ENCODE measurements at places on chromosomes 11 and 22. TPM values are rescaled to one million over a fixed set of nuclear protein-coding genes. Genes with fewer than 3 reads are reported as not detected.

DNA sequence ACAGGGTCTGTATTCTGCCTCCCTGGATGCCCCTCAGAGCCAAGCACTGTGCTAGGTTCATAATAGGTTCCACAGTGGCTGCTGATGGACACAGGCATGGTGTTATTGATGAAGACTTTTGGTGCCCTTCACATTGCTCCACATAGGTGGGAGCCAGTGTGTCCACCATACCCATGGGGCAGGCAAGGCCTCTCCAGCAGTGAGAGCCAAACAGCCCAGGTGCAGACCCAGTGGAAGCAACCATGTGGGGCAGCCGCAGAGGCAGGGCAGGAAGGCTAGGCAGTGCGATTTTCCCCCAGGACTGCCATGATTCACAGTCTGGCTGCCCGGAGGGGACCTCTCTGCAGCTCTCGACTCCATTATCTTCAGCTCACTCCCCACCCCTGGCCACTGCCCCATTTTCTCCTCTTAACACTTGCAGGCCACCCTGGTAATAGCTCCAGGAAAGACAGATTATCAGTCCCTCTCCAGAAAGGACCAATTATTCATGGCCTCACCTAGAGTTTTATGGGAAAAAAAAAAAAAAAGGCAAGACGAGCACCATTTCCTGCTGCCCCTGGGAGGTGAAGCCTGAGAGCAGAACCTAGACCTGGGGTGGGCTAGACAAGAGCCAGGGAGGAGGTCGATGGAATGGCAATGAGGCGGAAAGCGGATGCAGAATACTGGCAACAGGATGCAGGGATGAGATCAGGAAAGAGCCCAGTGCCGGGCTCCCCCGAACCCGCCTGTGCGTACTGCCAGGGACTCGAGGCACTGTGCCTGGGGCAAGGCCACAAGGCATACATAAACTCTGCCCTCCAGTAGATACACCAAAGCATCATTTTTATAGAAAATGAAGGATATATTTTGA lies 343.0 kb upstream of the NCAM1 start:
- DNase-seq: no peak

DNA sequence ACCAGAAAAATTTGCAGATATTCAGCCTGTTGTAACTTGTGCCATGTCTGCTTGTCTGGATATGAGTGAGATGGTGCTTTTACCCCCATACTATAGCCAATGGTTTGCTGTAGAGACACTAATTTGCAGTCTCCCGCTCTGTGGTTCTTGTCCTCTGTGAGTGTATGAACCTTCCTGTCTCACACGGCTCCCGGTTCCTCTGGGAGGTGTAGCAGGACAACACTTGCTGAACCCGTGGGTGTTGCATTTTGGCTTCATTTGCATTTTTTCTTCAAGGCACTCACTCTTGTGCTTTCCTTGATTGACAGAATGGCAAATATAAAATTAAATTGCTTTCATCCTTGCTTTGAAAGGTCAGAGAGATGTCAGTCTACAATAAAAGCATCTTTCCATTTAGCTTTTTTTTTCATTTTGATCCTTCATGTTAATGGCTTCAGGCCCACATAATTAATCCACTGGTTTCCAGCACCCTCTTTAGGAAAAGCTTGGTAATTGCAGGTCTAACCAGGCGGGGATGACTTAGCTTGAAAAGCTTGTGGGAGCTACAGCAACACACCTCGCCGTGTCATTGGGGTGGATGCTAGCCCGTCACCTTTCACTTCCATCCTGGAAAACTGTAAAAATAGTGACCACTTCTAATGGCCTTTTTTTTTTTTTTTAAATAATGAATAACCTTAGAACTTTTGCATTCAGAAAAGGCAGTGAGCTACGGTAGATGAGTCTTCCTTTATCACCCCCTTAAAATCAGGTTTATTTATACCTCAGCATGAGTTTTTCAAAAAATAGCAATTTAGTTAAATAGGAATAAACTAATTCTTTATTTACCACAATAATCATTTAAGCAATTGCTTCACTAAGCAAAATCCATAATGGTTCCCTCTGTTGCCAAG lies 27.4 kb upstream of the ST14 start:
- DNase-seq: no peak

DNA sequence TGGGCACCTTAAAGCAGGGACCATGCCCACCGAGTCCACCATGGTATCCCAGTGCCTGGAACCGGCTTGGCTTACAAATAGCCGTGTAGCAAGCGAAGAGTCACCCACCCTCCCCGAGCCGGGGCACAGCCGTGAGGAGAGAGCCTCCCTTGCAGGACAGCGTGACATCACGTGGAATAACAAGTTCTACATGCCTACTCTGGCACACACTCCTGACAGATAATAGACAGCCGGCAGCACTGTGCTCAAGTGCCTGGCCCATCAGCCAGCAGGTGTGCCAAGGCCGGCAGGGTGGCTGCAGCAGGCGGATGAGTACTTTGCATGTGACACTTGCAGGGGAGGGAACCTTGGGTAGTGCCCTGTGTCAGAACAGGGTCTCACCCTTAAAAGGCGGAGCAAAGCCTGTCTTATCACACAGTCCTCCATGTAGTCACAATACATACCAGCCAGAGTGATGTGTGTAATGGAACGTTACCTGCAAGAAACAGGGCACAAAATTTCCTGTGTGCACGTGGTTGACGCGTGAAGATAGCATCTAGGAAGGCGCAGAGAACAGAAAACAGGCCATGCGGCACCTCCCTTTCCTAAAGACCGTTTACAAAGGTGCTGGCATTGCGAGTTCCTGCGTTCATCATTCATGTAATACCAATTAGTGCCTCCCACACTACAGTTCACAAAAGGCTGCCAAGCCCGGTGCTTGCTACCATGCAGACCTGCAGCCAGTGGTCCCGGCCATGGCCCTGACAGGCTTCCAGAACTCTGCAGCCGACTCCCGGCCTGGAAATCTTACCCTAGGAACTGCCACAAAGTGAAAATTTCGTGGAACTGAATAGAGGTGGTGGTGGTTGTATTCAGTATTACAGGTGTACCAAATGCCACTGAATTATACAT lies 16.4 kb downstream of the TOM1 start:
- peak; percentile 72 for DNase-seq

The NDUFA6 gene
- total RNA-seq: 224 TPM

DNA sequence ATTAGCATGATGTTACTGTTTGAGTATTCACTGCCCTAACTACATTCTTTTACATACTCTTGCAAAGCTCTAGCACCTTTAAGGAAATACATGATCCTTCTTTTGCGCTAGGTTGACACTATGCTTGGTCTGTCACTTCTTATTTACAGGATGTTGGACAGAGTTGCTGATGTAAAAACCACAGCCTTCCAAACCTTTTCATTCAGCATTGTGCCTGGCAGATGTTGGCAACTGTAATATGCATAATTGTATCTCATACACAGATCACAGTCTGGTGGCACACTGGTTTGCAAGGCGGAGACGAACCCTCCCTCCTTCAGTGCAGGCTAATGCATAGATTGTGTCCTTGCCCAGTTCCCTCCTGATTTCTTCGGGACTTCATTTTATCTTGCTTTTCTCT lies 224.1 kb downstream of the SNX19 start:
- DNase-seq: no peak

The LGR4 gene
- 33.3 TPM for total RNA-seq

- DNase-seq: no peak
Observed at GRCh38 chr11:123479048-123479837, 49.2 kb downstream of the GRAMD1B start.

Measured in left cardiac atrium (tissue), 4 donors.